Stimulated activated CD8-positive, alpha-beta memory T cell treated with anti-CD3 and anti-CD28 coated beads, Interleukin-15, amount 100 ng/mL, for 48 hours (primary cell): ENCODE measurements at places on chromosomes 7 and 10.

DNA sequence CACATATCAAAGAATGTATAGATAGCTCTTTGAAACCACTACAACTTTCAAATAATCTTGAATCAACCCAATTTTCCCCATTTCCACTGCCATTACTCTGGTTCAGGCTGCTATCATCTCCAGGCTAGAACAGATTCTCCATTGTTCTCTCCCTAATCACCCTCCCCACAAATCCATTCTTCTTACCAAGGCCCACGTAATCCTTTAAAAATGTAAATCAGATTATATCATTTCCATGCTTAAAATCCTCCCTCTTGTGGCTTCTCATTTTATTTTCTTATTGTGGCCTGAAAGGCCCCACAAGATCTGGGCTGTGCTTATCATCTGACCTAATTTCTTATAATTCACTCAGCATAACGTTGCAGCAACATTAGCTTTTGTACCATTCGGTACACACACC lies 3.0 kb upstream of the PON1 start:
- DNase-seq, result no peak

DNA sequence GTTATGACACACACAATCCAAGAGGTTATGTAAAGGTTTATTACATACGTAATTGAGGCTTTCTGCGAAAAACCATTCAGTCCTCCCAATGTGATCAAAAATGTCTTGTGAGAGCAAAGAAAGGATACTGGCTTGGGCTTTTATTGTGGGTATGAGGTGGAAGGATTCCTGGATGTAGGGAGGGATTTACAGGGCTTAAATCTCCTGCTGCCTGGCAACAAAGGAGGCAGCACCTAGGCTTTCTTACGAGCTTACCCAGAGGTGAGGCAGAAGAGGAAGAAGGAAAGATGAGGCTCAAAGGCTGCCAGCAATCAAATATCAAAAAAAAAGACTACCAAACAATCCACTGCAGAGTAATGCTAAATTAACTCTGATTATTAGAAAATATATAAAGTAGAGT lies 1149.5 kb upstream of the POT1 start:
- DNase-seq, result no peak

DNA sequence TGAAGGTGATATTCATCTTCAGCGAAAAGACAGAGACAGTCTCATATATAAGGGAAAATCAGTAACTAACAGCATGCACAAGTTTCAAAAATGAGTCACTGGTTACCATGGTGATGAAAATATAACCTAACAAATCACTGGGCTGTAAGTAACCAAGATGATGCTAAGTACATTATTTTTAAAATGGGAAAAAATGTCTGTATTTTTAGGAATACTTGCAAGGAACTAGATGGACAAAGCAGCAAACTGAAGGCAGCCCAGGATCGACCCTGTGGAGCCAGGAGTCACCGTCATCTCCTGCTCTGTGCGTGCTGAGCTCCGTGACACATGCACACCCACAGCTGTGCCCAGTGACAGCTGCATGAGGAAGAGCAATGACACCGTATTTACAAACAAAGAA lies 137.3 kb downstream of the ELMO1 start:
- DNase-seq, result peak; percentile 13

DNA sequence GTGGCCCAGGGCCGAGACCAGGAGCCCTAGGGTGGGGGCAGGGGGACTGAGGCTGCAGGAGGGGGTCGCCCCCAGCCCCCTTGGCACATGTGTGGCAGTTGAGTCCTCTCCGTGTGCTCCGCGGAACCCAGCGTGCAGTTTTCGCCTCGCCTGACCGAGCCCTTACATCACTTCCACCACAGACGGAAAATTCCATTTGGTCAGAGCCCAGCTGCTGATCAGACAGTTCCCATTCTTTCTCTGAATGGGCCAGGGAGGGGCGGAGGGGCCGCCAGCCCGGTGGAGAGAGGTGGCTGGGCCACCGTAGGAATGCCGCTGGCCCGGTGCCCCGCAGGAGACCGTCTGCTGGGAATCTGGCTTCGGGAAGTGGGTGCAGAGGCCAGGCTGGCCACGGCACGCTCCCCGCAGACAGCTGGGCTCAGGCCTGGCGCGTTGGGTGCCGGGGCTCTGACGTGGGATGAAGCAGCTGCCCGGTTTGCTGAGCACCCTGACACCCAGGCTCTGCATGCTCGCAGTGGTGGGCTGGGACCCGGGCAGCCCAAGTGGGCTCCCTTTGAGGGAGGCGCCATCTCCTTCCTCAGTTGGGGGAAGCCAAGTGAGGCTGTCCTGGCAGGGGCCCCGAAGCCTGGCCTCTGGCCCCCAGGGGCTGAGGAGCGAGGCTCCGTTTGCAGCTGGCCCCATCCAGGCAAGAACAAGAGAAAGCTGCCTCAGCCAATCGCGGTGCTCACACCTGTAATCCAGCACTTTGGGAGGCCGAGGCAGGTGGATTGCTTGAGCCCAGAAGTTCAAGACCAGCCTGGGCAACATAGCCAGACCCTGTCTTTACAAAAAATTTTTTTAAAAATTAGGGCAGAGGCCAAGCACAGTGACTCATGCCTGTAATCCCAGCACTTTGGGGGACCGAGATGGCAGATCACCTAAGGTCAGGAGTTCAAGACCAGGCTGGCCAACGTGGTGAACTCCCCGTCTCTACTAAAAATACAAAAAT lies 9.9 kb downstream of the TTYH3 start:
- DNase-seq, result no peak

DNA sequence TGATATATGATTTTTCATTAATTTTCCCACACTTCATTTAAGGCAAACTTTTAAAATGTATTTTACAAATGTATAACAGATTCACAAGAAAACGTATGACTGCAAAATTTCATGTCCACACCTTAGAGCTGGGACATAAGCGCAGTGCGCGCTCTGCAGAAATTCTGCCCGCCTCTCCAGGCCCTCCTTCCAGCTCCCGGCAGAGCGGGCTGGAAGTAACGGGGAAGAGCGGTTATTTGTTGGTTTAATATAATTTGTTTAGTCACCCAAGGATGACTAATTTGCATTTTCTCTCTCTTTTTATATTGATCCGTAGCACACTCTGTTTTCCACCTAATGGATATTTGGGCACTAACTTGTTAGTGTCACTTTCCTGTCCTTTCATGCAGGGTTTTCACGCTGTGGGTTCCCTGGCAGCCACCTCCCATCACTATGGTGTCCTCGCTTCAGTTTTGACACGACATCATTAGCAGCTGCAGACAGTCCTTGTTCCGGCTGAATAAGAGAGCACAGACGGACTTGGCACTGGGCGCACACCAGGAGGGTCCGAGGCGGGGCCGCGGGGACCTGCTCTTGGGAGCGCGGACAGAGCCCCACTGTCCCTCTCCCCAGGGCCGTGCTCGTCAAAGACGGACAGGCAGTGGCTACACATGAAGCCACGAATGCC lies 129.2 kb upstream of the SEC61G start:
- DNase-seq, result no peak
